ENCODE measurements at places on chromosomes 5 and 9.

GRCh38 chr5:180436275-180436674, 57.9 kb upstream of the CNOT6 start:
- DNase-seq = no peak

- DNase-seq = no peak
Observed at GRCh38 chr9:92483627-92484545, 1.6 kb upstream of the ASPN start.

DNA sequence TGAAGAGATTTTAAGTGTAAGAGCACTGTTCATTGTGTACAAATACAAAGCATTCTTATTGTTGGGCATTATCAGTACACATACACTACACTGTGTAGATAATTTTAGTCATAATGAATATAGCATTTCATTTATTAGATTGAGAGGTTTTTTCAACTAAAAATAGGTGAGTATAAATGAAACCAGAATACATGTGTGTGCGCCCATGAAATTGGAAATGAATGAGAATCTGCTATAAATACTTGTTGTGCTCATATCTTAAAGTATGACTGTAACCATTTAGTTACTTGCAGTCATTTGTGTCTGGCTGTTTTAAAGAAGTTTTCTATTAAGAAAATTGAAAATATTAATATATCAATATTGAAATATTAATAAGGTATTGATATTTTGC, 189.0 kb upstream of the MEF2C start:
- no peak for DNase-seq

DNA sequence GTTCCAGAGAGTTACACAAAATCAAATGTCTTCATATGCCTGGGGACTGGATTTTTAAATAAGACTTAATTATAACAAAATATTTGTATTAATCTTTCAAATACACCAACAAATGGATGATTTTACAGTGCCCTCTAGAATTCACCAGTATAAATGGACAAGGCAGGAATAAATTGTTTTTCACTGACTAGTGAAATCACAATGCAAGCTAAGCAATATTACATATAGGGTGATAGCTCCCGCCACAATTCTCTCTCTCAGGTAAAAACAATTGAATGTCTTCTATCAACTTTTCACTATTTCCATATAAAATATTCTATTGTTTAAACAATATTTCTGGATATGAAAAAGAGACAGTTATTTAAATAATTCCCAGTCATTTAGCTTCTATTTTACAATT, 8.0 kb upstream of the CCDC112 start:
- DNase-seq = no peak

GRCh38 chr5:150559701-150560100, 51.8 kb downstream of the NDST1 start:
- DNase-seq = no peak

DNA sequence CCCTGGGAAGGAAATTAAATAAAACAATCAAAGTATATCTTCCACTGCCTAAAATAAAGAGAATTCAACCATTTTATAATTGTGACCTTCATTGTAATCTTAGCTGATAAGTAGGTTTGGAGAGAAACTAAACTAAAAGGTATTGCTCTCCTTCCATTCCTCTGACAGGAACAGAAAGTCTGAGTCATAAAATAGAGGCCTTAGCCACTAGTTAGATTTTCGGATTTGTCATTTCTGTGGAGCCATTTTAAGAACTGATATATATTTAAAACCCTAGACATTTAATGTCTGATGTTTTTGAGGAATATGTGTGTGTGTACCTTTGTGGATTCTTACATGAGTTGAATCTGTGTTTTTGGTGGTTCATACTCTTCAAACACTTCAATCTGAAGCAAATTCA, 11.8 kb upstream of the TMC1 start:
- DNase-seq = no peak

DNA sequence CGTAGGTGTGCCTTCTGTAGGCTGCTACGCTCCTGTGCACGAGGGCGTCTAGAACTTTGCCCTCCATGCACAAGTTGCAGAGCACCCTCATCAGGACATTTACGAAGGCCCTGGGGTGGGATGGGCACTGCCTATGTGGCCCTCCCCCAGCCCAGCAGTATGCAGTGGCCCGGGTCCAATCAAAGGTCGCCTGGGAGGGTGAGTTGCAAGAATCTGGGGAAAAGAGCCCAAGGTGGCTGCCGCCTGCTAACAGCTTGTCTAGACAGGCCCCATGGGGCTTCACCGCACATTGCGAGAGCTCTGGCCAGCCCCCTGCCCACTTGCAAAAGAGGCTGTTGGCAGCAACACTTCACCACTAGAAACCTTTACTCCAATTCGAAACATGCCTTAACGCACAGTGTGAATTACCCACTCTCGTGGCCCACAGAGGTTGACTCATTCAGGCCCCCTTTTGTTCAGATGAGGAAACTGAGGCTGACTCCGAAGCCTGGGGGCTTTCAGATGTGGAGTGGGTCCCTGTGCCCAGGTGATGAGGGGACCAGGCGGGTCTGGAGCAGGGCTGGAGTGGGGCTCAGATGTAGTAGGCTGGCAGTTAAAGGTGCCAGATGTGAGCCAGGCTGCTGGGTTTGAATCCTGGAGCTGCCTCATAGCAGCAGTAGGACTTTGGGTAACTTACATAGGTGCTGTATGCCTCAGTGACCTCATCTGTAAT, 31.8 kb upstream of the IL17B start:
- no peak for DNase-seq

DNA sequence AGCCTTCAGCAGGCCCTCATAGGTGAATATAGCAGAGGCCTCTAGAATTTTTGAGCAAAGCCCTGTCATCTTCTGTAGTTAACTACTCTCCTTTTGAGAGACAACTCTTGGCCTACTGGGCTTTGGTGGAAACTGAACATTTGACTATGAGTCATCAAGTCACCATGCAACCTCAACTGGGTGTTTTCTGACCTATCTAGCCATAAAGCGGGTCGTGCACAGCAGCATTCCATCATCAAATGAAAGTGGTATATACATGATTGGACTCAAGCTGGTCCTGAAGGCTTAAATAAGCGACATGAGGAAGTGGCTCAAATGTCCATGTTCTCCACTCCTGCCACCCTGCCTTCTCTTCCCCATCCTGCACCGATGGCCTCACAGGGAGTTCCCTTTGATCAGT, 1115.5 kb downstream of the TAF11L14 start:
- DNase-seq = no peak

- no peak for DNase-seq
Observed at GRCh38 chr5:142652563-142652962, 33.3 kb downstream of the FGF1 start.

- DNase-seq = no peak
Observed at GRCh38 chr5:14364576-14365472, 216.8 kb upstream of the OTULINL start.

- no peak for DNase-seq
Observed at GRCh38 chr9:77464661-77465060, 183.5 kb downstream of the GNA14 start.

GRCh38 chr5:174472956-174473355, 251.4 kb upstream of the MSX2 start:
- no peak for DNase-seq

DNA sequence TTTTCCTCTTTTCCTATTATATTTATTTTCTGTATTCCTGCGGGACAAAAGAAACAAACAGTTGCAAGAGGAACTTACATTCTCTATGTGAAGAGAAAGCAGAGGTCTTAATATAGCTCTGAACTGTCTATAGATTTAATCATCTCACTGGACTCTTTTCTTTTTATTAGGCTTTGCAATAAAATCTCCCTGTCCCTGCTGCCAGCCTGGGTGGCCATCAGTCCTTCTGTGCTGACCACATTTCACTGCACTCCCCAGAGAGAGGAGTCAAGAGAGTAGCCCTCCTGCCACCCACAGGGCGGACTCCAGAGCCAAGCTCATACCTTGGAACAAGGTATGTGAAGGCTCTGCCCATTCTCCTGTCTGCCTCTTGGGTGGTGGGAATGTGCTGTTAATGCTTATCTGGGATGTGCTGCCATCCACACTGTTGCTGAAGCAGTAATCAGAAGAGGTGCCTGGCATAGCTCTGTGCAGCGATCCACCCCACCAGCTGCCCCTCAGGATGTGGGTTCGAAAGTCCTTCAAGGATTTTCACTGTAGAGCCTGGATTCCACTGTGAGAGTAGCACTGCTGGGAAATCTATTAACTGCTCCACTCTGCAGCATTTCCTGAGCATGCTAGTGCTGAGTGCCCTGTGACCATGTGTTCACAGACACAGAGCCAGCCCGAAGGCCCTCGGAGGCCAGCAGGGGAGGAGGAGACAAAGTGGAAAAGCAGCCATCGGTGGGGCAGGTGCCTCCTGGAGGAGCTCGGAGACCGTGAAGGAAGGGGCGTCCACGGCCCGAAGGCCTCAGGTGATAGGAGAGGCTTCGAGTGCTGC, 334.6 kb downstream of the MED10 start:
- DNase-seq = no peak

DNA sequence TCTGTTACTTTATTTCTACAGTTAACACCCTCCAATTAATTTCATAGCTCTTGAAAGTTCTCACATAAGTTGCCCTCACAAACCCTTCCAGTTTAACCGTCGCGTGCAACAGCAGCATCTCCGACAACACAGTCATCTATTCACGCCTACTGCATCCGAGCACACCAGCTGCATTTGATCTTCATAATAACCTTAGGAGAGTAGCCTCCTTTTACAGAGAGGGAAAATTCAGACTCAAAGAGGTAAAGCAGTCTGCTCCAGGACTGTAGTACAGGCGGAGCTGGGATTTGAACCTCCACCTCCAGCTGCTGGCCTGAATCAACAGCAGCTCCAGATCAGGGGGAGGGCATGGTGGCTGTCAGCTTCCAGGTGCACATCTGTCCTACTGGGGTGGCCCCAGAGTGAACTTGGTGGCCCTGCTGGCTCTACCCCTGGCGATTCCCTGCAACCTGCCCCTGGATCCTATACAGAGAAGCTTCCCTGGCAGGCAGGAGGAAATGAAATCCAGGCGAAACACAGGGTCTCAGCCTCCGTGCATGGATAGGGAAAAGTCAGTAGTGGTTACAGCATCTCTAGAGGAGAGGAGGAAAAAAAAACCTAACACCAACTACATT, 71.6 kb upstream of the UNC5A start:
- DNase-seq = no peak

- no peak for DNase-seq
Observed at GRCh38 chr5:143233031-143233430, 170.5 kb downstream of the NR3C1 start.

DNA sequence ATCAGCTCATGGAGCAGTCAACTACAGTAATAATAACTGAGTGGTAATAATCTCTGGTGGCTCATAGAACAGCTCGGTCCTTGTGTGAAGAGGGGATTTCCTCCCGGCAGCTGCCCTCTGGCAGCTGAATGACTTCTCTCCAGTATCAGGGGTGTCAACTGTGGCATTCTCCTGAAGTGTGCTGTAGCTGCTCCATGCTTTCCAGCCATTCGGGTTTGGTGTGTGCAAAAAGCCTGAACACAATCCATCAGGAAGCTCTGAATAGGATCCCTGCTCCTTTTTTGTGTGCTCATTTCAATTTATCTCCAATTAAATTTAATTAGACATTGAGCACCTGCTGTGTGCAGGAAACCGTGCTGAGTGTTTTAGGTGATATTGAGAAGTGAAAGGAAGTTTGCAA, 59.8 kb upstream of the BARX1 start:
- DNase-seq = no peak
